ENCODE measurements at places on chromosomes 6 and 20.

- no peak for DNase-seq
Measured at GRCh38 chr20:48761023-48761785, 66.6 kb downstream of the PREX1 start.

DNA sequence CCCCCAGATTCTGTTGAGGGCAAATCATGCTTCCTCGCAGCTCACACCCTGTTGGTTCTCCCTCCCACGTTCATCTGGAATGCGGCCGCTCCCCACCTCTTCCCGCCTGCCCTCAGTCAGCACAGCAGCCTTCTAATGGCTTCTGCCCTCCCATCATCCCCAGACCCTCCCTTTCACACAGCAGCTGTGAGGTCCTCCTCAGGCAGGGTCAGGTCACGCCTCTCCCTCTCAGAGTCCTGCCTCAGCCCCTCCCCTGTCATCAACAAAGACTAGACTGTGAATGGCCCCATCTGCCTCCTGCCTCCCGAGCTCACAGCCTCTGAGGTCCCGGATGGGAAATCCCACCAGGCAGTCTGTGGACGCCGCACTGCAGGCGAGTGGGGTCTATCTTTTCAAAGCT lies 7.9 kb upstream of the BHLHE23 start:
- DNase-seq, result no peak

DNA sequence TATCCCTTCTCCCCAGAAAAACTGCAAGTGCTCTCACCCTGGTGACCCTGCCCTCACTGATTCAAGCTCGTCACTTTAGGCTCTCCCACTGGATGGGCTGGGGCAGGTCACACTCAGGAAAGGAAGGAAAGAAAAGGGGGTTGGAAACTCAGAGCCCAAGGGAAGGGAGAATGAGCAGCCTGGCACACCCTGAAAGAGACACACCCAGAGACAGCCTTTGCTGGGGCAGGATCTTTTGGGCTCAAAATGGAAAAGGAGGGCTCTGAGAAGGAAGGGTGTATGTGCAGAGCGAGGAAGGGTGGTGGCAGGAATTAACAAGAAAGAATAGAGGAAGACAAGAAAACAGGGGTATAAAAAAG lies 2.5 kb downstream of the PPP1R18 start:
- DNase-seq, result no peak

GRCh38 chr6:162260027-162260426 lies 467.5 kb downstream of the PRKN start:
- no peak for DNase-seq

DNA sequence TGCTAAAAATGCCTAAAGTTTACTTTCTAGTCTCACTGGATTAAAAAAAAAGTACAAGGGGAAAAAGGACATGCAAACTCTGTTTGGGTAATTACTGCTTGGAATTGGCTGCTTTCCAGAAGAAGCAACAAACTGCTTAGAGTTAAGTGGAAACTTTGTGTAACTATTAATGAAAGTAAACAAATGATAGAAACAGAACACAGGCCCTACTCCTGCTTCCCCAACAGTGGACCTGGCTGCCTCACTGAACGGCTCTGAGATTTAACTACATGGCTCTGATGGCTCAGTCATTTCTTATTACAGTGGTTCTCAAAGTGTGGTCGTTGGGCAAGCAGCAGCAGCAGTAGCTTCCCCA lies 108.5 kb downstream of the MAN1A1 start:
- DNase-seq, result no peak

GRCh38 chr6:329888-330691 lies 37.8 kb downstream of the DUSP22 start:
- DNase-seq, result no peak

DNA sequence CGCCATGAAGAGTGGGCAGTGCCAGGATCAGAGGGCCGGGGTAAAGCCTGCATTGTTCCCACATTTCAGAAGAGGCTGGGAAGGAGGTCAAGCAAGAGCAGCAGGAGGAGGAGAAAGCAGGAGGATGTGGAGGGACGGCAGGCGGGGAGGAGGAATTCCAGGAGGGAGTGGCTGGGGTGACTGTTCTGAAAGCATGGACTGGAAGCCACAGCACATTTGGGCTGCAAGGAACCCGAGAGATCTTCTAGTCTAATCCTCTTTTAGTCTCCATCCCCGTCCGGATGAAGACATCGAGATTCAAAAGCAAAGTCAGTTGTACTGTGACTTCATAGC lies 76.9 kb downstream of the FAM50B start:
- no peak for DNase-seq

DNA sequence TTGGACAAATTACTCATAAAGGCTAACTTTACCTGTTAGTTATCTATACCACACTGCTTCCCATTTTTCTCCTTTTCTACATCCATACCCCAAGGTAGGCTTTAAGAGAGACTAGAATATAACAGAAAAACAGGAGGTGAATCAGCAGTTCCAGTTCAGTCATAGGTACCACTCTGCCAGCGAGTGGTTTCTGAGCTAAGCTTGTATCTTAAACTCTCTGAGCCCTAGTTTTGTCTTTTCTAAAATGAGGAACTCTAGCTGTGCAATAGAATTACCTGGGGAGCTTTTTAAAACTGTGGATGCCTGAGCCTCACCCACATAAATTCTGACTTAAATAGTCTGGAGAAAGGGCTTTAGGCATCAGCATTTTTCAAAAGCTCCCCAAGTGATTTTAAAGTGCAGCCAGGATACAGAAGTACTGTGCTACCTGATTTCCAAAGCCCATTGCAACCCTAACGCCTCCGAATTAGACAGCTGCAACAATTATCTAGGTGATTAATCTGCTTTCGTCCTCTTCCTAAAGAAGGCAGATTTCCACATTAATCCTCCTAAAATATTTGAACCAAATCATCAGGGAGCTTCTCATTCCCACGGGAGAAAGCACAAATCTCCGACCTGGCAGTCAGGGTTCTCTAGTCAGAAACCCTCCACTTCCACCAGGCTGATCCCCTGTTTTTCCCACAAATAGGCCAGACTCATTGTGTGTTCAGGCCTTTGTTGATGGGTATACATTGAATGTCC lies 37.4 kb upstream of the RPL7L1 start:
- no peak for DNase-seq

DNA sequence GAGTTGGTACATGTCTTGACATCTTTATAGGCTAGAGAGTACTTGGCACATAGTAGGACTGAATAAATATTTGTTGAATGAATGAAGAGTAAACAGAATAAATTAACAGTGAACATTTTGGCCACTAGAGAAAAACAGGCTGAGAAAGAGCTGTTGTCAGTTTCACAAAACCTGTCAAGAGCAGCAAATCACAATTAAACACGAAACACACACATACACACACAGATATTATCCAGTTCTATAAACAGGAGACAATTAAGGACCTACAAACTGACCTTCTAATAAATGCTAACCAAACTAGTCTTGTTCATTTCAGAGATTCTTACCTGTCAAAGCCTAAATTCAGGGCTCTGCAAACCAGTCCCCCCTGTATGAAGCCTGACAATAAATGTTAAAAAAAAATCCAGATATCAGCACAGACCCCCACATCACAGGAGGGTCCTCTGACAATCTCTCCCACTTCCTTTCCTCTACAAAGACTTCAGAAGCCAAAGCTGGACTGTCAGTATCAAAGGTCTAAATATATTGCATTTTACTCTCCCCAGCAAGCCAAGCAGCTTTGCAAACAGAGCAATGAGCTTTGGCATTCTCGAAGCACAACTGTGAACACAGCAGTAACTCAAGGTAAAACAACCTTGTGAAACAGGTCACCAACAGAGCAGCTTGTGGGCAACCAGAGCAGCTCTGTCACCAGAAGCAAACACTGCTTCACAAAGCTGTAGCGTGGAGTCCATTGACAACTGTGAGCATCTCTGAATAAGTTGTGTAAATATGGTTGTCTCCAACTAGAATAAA lies 229.9 kb downstream of the TBXT start:
- DNase-seq, result no peak
